ENCODE measurements at places on chromosomes 2 and 18. TPM values are rescaled to one million over a fixed set of nuclear protein-coding genes. Genes with fewer than 3 reads are reported as not detected.

DNA sequence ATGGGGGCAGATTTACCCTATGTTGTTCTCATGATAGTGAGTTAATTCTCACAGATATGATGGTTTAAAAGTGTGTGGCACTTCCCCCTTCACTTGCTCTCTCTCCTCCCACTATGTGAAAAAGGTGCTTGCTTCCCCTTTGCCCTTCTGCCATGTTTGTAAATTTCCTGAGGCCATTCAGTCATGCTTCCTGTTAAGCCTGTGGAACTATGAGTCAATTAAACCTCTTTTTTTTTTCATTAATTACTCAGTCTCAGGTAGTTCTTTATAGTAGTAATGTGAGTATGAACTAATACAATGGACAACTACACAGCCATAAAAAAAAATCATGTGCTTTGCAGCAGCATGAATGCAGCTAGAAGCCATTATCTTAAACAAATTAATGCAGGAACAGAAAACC lies 118.5 kb downstream of the CALCRL start:
- DNase-seq, result no peak

DNA sequence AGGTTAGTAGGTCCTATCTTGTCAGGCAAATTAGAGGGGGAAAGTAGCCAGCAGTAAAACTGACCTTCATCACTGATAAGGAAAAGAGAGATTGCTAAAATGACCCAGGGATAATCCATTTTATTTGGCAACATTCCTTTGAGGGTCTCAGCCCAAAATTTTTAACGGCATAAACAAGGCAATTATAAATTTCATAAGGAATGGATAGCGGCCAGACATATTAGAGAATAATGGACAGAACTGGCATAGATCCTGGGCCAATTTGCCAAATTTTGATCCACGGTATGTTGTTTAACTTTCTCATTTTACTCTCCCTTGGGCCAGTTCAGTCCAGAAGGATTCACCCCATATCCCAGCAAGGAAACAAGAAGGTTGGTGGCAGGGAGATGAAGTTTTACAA lies 170.4 kb upstream of the BCL2L11 start:
- no peak for DNase-seq

- no peak for DNase-seq
Observed at GRCh38 chr18:35508030-35508429, 10.3 kb upstream of the INO80C start.

Gene SH3BP4
- 26.7 TPM for total RNA-seq

Gene MOB4
- 25.6 TPM for total RNA-seq

Gene LRATD1
- 3.0 TPM for total RNA-seq

Gene CIAO1
- 62.7 TPM for total RNA-seq

DNA sequence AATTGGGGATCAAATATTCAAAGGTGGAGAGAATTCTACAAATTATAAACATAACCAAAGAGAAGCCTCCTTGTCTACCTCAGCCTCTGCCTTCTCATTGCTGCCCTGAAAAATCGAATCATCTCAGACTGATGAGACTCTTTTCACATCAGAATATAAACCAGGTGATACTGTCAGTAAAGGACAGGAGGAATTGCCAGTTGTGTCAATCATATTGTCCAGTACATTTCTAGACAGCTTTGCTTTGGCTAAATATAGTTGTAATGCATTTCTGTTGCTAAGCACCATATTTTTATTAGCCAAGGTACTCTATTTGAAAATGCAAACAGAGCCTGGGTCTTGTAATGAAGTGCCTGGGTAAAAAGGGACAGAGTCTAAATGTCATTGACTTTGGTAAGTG lies 92.6 kb upstream of the TLK1 start:
- no peak for DNase-seq

DNA sequence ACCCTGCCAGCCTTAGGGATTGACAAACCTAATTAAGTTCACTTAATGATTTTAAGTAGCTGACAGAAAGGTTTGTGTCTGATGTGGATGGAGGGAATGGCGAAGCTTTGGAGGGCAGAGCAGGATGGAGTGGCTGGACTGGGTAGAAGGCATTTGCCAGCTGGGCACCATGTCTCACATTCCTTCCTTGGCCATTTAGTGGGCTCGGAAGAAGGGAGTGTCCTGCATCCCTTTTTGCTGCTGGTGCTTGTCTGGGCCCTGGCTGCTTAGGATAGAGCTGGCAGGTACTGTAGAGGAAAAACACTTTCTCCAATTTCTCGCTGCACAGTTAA lies 166.7 kb downstream of the CLIP4 start:
- no peak for DNase-seq

Gene ZNF521
- total RNA-seq, result 57.1 TPM

Gene MAP3K19
- total RNA-seq, result 0.09 TPM

Gene RESP18
- total RNA-seq, result not detected

- DNase-seq, result no peak
Observed at GRCh38 chr2:14418115-14418514, 214.4 kb upstream of the LRATD1 start.

Gene RNU2-63P
- total RNA-seq, result 10.3 TPM

- DNase-seq, result no peak
Observed at GRCh38 chr2:227881866-227882517, 10.6 kb downstream of the DAW1 start.

GRCh38 chr2:140440815-140441214 lies 1660.6 kb upstream of the NXPH2 start:
- DNase-seq, result no peak

- no peak for DNase-seq
Observed at GRCh38 chr2:45459860-45460259, 151.2 kb downstream of the SRBD1 start.

Gene HSBP1L1
- 16.9 TPM for total RNA-seq

DNA sequence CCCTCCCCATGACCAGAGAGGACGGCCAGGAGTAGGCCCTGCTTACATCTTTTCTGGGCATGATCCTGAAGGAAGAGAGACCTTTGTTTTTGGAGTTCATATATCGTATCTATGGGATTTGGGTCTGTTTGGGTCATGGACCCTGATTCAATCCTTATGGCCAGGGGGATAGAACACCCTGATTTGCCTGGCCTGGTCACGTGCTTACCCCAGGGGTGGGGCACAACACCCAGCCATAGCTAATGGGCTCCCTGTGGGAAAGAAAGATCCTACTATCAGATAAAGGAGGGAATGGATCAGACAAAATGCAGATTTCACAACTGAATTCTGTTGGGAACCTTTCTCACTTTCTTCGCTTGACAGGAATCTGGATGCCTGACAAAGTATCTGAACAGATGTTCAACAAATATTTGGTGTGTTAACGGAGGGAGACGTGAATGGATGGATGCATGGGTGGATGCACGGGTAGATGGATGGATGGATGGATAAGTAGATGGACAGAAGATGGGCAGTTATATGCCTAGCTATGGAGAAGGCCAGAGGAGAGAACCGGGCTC lies 155.9 kb downstream of the KLHL29 start:
- no peak for DNase-seq

GRCh38 chr2:186407611-186408010 lies 78.4 kb upstream of the ZC3H15 start:
- DNase-seq, result no peak

Gene PRSS56
- not detected for total RNA-seq

Gene SLC39A6
- total RNA-seq, result 41.1 TPM

- DNase-seq, result no peak
Observed at GRCh38 chr2:106563195-106563594, 76.0 kb downstream of the CD8B2 start.

DNA sequence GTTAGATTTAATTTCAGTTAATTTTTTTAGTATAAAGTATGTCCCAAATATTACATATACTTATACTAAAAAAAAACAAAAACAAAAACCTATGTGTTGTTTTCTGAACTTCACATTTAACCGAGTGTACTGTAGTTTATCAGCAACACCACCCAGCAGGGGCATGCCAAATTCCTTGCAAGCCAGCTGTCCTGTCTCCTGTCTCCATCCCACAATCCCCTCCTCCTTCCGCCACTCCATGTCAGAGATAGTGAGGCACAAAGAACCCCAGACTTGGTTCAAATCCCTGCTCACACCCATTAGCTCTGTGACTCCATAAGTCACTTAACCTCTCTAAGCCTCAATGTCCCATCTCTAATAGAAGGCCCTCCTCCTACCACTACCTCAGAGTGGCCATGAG lies 9.4 kb downstream of the CHST10 start:
- no peak for DNase-seq

GRCh38 chr18:54203914-54204313 lies 20.6 kb downstream of the MBD2 start:
- no peak for DNase-seq

Gene MROH2A
- total RNA-seq, result not detected

GRCh38 chr18:63240531-63241316 lies 78.8 kb downstream of the BCL2 start:
- DNase-seq, result no peak

GRCh38 chr2:237365671-237366070 lies 48.3 kb downstream of the COL6A3 start:
- no peak for DNase-seq

- DNase-seq, result no peak
Observed at GRCh38 chr2:240584486-240585031, 2.0 kb upstream of the CAPN10 start.

DNA sequence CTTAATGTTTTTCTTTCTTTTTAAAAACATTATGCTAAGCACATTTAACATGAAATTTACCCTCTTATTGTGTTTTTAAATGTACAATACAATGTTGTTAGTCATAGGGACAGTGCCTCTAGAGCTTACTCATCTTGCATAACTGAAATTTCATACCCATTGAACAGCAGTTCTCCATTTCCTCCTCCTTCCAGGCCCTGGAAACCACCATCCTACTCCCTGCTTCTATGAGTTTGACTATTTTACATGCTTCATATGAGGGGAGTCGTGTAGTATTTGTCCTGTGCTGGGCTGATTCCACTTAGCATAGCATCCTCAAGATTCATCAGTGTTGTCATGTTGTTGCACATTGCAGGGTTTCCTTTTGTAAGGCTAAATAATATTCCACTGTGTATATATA lies 92.6 kb downstream of the SPATS2L start:
- DNase-seq, result no peak

DNA sequence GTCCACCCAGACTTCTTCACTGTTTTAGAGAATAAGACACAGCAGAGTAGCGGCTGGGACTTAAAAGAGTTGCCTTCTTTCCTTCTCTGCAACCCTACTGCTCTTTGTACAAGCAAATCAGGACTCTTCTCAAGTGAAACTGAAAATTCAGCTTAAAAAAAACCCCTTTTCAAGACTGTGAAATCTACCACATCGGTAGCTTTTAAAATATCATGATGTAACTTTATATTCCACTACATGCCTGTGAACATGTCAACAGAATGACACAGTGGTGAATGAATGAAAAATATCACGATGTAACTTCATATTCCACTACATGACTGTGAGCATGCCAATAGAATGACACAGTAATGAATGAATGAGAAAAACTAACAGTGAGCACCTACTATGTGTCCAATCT lies 53.4 kb downstream of the TCF4 start:
- no peak for DNase-seq

Gene RALB
- 52.8 TPM for total RNA-seq

Gene SEMA4F
- 11.5 TPM for total RNA-seq

DNA sequence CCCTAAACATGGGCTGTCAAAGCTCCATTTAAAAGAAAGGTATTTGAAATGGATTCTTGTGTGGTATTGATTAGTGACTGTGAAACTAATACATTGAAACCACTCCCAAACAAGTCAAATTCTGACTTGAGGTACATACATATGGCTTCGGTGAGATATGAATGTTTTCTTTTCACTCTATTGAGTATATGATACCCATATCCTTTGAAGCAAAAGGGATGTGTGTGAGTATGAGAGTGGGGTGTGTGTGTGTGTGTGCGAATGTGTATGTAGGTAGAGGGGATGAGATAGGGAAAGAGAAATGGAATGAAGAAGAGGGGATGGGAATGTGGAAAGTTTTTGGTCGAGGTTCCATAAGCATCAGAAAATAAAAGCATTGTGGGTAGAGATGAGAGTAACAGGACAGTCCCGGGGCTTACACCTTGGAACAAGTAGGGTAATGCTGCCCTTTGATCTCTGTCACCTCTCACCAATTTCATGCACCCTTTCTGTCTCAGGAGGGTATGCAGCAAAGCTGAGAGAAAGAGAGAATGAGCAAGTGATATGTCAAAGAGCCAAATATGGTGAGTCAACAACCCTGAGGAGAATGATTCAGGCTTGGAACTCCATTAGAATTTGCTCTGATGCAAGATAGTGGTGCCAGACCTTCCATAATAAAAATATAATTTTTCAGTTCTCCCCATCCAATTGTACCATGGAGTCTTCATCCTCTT lies 64.0 kb upstream of the ZEB2 start:
- DNase-seq, result no peak

Gene MATN3
- 8.8 TPM for total RNA-seq

Data from sciatic nerve (tissue), 2 donors.